CD4-positive, alpha-beta memory T cell (primary cell): ENCODE measurements at places on chromosomes 3 and 15. TPM values are rescaled to one million over a fixed set of nuclear protein-coding genes. Genes with fewer than 3 reads are reported as not detected.

- DNase-seq = no peak
Observed at GRCh38 chr3:194165271-194166018, 29.5 kb downstream of the HES1 start.

GRCh38 chr3:54045061-54045815 is 77.1 kb upstream of the CACNA2D3 start:
- DNase-seq = no peak

DNA sequence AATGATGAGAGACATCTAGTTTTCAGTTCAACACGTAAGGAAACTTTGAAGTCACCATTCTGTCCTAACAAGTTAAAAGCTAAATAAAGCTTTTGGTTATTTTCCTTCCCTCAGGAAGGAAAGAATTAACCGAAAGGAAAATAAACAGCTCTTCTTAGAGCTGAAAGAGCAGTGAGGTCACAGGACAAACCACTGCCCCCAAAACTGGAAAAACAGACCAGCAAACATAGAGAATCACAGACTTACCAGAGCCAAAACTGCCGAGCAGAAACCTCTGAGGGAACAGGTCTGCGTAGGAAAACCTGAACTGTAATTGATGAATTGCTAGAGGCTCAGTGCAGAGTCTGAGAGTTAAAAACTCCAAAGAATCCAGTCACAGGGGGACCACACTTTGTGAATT is 14.7 kb downstream of the USP50 start:
- no peak for DNase-seq

GRCh38 chr3:68919000-68919399 is 13.3 kb downstream of the TAFA4 start:
- DNase-seq = no peak

DNA sequence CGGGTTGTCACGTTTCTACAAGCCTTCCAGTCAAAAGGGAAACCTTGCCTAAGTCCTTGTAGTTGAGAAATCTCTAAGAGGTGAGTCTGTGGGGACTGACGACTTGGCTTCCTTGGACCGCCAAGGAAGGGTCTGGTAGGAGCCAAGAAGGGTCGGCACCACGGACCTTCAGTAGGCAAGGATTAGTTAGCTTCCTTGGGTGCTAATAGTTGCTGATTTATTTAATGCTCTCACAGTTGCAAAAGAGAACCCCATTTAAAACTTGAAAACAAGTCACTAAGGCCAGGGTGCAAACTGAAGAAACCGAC is 361 bp upstream of the LCMT2 start:
- DNase-seq = no peak

GRCh38 chr3:151156618-151157216 is 46.3 kb downstream of the GPR171 start:
- DNase-seq = peak; percentile 44

- no peak for DNase-seq
Observed at GRCh38 chr3:3705090-3705775, 94.0 kb upstream of the LRRN1 start.

DNA sequence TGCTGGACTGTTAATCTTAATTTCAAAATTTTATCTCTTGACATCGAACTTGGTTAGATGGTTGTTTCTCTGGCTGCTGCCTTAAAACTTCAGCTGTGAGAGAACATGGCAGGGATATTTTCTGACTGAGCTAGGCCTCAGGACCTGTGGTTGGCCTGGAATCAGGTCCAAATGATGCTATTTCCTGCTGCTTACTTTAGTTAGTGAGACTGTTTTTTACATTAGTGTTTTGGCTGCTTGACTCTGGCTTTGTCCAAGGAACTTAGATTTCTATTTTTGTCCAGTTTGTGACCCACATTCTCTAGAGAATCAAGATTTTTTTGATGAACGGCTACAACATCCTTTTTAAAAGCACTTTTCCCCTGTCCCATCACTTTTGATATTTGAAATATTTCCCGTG is 497.9 kb upstream of the SGO1 start:
- no peak for DNase-seq

GRCh38 chr3:45010811-45011333 is 15.2 kb upstream of the CLEC3B start:
- no peak for DNase-seq

DNA sequence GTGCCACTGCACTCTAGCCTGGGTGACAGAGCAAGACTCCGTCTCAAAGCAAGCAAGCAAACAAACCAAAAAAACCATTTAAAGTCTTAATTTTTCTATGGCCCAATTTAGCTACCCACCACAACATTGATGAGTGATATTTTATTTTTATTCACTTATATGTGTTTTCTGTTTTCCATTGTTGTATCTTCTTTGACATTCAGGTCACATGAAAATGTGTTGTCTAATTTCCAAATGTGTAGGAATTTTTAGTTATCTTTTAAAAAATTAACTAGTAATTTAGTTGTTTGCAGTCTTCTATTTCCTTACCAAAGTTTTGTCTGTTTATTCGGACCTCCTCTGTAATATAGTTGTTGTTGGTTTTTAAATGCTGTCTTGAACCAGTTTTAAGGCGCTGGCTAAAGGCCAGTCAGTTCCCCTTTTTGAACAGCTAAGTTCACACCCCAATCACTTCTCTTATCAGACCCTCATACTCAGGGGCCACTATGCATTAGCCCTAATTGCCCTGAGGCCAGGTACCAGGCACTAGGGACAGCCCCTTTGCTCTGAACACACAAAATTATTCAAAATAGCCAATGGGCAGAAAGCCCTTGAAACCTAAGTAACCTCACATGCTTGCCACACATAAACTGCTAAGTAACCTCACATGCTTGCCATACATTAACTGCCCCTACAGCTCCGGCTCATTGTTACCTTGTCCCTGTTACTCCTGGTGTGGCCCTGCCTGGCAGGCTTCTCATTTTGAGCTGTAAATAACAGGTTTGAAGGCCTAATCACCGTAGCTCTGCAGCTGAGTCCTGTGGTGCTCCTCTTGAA is 4.3 kb upstream of the CCR4 start:
- no peak for DNase-seq

DNA sequence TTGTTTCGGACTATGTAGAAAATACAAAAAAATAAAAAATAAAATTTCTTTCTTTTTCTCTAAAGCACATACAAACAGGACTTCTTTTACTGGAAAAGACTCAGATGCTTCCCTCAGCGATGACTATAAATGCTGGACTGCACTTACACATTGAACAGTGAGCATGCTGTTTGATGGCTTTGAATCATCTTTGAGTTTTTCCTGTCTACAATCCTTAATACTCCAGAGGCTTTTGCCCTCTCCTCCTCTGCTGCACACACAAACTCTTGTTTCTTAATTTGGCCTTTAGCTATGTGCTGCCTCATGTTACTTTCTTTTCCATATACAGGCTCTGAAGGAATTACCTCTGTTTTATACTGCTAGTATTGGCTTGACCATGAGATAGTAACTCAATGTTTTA is 575.1 kb downstream of the EPHA3 start:
- DNase-seq = no peak

DNA sequence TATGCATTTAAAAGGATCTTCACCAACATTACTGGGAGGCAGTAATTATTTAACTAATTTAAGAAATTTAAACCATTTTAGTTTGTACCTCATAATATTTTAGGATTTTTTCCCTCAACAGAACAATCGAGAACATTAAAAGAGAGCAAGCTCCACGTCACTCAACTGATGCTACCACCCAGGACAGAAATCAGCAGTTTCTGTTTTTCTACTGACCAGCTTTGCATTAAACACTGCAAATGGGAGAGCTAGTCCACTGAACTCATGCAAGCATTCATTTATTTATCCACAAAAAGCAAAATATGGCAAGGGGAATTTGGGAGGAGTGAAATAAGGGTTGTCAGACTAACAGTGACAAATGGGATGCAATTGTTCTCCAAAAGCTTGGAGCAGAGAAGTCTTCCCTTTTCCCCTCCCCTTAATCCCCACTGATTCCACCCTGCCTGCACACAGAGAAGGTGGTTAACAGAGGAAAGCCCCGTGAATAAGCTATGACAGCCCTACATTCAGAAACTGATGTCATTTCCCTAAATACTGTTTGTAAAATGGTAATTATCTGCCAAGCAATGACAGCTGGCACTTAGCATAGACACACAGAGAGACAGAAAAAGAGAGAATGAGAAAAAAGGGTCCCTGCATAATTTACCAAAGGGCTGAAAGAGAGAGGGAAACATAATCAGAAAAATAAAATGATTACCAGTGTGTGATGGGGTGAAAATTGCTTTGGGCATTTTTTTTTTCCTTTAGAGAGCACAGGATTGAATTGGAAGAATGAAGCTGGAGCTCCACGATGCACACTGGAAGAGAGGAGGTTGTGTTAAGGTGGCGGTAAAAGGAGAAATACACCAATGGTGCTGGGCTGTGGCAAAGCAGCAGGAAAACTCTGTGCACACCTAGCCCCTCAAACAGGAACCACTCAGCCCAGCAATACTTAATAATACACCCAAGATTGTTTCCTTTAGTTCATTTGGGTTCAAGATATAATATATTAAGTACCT is 777.4 kb downstream of the TUSC7 start:
- DNase-seq = no peak

DNA sequence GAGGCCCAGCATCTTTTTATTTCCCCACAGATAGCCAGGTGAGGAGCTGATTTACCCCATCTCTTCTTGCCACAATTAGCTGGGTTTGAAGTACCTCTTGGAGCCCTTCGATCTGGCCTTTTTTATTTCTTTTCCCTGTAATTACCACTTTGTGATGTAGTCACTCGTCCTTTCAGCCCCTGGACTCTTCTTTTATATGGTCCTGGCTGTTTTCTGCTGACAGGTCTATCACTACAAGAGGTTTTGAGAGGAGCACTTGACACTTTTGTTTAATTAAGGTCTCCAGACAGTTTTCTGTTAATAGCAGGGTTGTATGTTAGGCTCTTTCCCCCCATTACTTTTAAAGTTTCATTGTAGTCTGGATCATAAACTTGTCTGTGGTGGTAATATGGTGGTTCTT is 11.8 kb downstream of the ATXN7 start:
- DNase-seq = no peak

DNA sequence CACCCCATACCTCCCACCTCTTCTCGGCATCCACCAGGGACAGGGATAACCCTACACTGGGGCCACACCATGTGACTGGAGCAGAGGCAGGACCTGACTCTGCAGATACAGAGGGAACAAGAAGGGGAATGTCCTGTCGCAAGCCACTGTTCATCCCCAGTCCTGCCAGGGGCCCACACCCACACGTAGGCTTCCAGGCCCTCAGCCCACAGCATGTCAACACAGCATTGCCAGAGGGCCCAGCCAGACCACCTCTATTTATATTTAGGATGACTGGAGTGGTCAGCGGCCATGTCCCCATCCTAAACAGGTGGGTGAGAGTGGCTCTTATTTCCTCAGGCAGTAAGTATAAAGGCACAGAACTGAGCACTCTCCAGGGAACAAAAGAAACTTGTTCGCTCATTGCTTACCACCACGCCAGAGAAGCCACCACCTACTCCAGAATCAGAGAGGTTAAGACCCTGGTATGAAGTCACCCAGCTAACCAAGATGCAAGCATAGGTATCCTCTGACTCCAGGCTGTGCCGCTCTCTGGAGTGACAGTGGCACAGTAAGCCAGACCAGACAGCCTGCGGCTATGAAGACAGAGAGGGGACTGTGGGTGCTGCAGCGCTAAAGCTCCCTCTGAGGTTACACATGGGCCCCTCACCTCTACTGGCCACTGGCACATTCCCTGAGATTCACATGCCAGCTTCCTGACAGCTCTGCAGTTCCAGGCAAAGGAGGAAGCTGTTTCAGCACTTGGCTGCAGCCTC is 67.9 kb downstream of the LRIG1 start:
- no peak for DNase-seq

DNA sequence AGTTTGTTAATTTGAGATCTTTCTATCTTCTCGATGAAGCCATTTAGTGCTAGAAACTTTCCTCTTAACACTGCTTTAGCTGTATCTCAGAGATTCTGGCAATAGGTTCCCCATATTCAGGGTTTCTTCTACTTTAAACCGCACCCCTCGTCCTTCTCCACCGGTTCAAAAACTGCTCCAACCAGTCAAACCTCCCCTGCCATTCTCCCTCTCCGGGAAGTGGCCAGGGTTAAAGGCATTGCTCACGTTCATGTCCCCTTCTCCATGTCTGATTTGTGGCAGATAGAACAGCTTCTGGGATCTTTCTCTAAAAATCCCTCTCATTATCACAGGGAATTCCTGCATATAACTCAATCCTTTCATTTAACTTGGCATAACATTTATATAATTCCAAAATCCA is 14.4 kb downstream of the ALDH1L1 start:
- no peak for DNase-seq

GRCh38 chr3:114213292-114213626 is 24.1 kb downstream of the ZNF80 start:
- no peak for DNase-seq

DNA sequence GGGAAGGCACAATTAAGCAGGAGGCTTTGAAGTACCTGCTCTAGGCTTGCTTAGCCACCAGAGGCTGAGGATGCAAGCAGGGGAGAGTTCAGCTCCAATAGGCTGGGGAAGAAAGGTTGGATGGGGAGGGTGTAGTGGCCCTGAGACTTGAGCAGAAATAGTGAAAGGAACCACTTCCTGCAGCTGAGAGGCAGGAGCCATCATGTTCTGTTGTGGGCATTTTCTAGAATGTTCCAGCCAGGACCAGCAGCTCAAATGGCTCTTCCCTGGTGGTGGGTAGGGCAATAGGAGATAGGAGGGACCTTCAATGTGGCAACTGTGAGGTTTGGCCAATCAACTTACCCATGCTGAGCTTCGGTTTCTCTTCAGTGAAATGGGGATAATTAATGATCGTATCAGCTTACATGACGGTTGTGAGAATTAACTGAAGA is 79.1 kb upstream of the CGNL1 start:
- no peak for DNase-seq

DNA sequence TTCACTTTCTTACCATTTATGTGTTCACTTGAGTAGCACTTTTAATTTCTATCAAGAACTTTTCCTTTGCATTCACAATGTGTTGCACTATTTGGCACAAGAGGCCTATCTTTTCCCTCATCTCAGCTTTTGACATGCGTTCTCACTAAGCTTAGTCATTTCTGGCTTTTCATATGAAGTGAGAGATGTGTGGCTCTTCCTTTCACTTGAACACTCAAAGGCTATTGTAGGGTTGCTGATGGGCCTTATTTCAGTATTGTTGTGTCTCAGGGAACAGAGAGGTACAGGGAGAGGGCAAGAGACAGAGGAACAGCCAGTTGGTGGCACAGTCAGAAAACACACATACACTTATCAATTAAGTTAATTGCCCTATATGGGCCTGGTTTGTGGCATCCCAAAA is 127.4 kb upstream of the MLF1 start:
- DNase-seq = no peak

- no peak for DNase-seq
Observed at GRCh38 chr3:46483825-46484224, 14.0 kb upstream of the RTP3 start.

DNA sequence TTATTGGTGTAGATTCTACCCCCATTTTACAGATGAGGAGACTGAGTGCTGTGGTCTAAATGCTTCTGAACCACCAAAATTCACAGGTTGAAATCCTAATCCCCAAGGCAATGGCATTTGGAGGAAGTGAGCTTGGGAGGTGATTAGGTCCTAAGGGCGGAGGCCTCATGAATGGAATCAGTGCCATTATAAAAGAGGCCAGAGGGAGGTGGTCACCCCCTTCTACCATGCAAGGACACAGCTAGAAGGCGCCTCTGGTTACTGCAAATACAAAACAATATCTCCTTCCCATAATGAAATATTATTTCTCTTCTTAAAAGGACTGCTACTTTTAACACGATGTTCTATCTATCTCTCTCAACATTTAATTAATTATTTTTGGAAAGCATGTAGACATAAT is 223.5 kb downstream of the NEK10 start:
- no peak for DNase-seq

Gene RAD51
- 1.7 TPM for total RNA-seq

Gene EPHB3
- total RNA-seq = 0.29 TPM

Gene TSC22D2
- total RNA-seq = 25.3 TPM

Gene CNTN6
- not detected for total RNA-seq
